ENCODE measurements at places on chromosomes 11 and 22.

DNA sequence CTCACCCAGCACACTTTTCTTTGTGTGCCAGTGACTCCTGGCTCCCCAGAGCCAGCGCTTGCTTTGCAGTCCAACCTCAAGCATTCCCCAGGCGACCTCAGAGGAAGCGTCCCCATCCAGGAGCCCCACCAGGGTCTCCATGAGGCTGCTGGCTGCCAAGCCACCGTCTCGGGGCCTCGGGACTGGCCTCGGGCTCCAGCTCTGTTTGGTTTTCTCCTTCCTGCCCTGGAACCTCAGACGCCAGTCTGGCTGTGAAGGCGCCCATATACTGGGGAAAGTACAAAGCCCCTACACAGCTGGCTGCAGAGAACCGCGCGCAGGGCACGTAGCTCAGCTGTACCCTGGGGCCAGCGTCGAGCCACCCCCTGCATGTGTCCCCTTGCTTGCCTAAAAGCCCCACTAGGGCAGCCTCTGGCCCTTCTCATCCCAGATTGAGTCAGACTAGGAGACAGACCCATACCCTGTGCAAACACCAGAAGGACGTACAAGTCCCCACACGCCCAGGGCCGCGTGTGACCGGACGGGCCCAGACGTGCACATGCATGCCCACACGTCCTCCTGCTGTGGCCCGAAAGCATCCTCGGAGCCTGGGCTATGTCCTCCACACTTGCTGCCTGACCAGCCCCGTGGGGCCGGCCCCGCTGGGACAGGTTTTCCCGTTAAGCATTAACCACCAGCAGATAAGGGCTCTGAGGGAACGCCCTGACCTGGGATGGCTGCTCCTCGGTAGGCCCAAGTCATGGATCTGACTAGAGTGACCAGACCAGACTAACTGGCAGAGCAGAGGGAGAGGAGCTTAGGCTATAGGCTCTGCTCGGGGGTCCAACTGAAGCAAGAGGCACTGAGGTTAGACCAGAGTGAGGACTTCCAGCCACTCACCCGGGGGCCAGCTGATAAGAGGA lies 4.2 kb upstream of the SYT8 start:
- no peak for DNase-seq

- no peak for DNase-seq
Observed at GRCh38 chr11:93933230-93933629, 82.8 kb upstream of the VSTM5 start.

- no peak for DNase-seq
Observed at GRCh38 chr11:6219359-6219758, 14.0 kb downstream of the C11orf42 start.

GRCh38 chr22:30047364-30047738 lies 32.9 kb upstream of the HORMAD2 start:
- peak; percentile 35 for DNase-seq

- no peak for DNase-seq
Observed at GRCh38 chr11:60899046-60899936, 7.1 kb downstream of the PRPF19 start.

DNA sequence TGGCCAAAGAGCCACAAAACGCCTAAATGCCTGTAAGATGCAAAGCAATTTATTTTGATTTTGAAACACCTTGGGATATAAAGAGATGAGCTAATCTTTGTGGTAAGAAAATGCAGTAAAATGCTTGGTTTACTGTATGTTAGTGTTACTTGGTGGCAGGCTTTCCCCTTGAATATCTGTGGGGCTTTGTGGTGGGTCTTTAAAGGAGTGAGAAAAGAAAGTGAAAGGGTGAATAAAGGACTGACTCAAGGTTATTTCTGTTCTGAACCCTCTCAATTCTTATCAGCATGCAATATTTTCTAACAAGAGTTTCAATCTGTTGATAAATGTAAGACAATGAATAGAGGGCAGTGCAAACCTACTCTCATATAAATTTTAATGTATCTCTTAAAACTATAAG lies 1555.9 kb upstream of the RAG2 start:
- no peak for DNase-seq

GRCh38 chr11:35714882-35715627 lies 52.5 kb downstream of the TRIM44 start:
- DNase-seq: no peak

DNA sequence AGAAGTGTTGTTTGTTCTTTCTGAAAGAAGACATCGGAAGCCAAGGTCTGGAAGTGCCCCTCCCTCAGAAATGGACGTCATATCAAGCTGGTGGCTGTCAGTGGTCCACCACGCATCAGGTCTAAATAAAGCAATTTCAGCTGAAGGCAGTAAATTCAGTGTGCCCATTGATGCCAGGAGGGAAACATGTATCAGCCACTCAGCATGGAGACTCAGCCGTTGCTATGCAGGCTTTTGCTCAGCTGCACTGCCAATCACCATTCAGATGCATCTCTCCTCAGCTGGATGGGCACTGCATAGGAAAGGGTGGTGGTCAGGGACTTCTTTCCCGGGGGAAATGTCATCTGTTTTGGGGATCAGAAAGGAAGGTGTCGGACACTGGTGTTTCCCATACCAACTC lies 878.2 kb downstream of the NTM start:
- DNase-seq: no peak

GRCh38 chr11:61555051-61555969 lies 25.6 kb downstream of the SYT7 start:
- DNase-seq: no peak

- no peak for DNase-seq
Observed at GRCh38 chr11:82969811-82970210, 68.3 kb downstream of the DDIAS start.

- DNase-seq: peak; percentile 38
Observed at GRCh38 chr11:65468874-65469333, 29.9 kb upstream of the MALAT1 start.

DNA sequence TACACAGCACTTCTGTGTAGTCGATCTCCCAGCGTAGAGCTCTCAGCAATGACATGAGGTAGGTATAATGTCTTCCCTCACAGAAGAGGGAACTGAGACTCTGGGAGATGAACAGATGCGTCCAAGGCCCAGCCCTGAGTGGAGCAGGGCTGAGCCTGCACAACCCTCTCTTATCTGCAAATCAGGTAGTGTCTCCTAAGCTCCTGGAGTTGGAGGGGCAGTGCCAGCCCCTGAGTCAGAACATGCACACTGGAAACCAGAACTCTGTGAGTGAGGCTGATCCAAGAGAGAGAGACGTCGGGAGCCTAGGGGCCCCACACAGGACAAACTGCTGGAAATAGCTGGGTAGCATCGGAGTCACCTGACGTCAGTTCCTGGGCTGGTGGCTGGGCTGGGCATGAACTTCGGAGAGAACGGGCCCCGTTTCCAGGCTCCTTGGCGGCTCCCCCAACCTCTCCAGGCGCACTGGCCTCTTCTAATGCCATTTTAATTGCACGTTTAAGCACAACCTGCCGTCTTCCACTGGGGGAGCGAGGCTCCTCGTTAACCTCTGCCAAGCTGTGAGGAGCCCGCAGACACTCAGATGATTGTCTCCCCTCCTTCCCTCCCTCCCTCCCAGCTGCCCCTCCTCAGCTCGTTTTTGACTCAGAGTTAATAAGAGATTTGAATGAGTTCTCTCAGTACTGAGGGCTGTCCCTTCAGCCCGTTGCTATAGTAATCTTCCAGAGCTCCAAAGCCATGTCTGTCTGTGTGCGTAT lies 191.2 kb upstream of the TBCEL start:
- DNase-seq: no peak

GRCh38 chr22:31323578-31324550 lies 22.3 kb downstream of the PATZ1 start:
- DNase-seq: no peak

DNA sequence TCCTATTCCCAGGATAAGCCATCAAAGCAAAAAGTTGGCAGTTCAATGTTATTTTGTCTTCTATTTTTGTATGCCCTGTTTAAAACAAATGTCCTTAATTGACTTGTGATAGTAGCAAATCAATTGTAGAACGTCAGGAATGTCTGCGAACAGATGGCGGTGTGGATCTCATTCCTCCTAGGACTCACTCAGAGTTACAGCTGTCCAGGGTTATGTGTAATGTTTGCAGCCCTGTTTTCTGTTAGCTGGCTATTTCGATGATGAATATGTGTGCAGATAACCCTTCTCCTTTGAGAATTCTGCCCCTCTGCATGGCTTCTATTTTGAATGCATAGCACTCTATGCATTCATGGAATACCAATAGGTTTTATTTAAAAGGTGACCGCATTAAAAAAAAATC lies 1248.0 kb upstream of the CNTN5 start:
- no peak for DNase-seq

DNA sequence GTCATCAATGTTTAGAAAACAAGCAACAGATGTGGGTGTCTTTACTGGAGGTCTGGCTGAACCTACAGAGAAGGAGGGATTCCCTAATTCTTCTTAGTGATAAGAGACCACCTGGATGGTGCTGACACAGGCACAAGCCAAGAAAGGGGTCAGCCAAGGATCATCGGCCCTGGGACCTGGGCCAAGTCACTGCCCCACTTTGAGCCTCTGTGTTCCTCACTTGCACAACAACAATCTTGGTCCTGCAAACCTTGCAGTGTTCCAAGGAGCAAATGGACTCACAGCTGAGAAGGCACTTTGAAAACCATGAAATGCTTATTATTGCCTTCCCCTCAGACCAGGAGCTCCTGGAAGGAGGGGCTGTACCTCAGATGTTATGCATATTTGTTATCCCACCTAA lies 7.0 kb upstream of the KCNE3 start:
- no peak for DNase-seq

- DNase-seq: no peak
Observed at GRCh38 chr22:49018601-49019000, 809.1 kb downstream of the BRD1 start.

DNA sequence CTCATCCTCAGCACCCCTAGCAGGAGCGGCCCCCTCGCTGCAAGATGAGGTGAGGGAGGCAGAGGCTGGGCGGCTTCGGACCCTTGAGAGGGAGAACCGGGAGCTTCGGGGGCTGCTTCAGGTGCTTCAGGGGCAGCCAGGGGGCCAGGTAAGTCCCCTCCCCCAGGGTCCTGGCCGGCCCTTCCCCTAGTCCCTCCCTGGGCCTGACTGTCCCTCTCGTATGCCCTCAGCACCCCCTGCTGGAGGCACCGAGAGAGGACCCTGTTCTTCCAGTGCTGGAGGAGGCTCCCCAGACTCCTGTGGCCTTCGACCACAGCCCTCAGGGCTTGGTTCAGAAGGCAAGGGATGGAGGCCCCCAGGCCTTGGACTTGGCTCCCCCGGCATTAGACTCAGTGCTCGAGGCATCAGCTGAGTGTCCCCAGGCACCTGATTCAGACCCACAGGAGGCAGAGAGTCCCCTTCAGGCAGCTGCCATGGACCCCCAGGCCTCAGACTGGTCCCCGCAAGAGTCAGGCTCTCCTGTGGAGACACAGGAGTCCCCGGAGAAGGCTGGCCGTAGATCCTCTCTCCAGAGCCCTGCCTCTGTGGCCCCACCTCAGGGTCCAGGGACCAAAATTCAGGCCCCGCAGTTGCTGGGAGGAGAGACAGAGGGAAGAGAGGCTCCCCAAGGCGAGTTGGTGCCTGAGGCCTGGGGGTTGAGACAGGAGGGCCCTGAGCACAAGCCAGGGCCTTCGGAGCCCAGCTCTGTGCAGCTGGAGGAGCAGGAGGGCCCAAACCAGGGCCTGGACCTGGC lies 4.0 kb downstream of the CCDC88B start:
- no peak for DNase-seq

DNA sequence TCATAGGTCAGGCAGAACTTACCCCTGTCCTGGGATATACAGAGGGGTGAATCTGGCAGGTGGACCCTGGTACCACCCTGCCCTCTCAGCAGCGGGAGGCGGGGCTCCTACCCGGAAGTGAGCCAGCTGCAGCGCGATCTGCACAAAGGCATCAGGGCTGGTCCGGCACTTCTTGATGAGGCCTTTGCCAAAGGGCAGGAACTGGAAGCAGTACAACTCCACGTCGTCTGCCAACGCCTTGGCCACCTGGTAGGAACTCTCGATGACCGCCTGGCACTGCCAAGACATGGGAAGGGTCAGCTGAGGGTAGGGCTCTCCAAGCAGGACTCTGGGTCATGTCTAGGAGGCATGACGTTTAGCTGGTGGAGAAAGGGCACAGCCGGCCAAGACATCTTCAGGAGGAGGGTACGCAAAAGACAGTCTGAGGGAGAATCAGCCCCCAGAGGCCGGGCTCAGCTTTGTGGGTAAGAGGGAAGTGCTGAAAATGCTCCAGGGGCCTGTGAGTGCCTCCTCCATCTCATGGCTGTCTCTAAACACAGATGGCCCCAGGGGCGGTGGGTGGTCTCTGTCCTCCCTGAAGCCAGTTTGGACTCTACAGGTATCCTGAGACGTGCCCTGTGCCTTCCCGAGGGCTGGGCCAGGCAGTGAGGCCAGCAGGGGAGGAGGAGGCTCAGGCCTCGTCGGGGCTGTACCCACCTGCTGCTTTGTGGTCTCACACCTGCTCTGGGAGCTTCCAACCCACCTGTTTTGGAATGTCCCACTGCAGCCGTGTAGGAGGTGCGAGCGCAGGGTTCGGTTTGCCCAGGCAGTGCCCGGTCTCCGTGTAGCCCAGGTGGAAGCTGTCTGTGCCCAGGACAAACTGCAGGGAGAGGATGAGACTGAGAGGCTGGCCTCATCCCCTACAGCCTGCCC lies 6.7 kb downstream of the CPT1B start:
- no peak for DNase-seq

- no peak for DNase-seq
Observed at GRCh38 chr11:112320668-112321067, 60.0 kb upstream of the PLET1 start.

DNA sequence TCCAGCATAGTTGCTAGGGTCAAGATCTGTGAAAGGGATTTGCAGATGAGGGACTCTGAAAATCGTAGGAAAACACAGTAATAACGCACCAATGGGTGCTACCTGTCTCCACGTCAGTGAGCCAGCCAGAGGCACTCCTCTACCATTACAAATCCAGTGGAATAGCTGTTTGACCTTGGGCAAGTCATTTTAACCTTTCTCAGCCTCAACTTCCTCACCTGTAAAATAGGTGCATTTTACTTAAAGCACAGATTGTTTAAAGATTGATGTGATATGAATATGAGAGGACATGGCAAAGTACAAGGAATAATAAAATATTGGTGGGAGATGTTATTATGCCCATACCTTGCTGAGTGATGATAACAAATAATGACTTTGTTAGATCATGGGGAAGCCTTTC lies 148.1 kb upstream of the TTC12 start:
- no peak for DNase-seq

- no peak for DNase-seq
Observed at GRCh38 chr11:32584921-32585320, 1.3 kb downstream of the EIF3M start.

- DNase-seq: no peak
Observed at GRCh38 chr11:71428861-71429435, 19.2 kb downstream of the DHCR7 start.

DNA sequence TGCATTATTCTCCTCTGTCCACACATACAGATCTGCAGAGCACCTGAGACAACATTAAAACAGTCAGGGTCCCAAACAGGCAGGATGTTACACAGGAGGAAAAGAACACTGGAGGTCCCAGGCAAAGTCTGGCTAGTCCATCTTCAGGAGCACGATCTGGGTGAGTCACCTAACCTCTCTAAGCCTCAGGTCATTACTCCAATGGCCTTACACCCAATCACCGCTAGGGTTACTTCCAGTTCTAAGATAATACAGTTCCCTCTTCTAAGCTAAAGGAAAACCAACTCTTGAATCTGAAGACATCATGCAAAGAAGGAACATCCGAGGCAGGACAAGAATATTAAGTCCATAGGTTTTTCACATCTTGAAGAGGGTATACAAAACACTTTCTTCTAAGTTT lies 24.5 kb downstream of the ASCC2 start:
- DNase-seq: no peak

All from T-cell (primary cell).